Heart left ventricle (tissue), 16 donors: ENCODE measurements at places on chromosomes 1 and 21. TPM values are rescaled to one million over a fixed set of nuclear protein-coding genes. Genes with fewer than 3 reads are reported as not detected.

GRCh38 chr1:32798191-32798590 is 19.0 kb downstream of the YARS1 start:
- no peak for DNase-seq
- no peaks in the 10 kb centered on the region for H3K4me1 ChIP-seq
- peaks cover 81% of the 10 kb centered on the region for H3K36me3 ChIP-seq
- no peak overlapping the region for H3K27ac ChIP-seq
- no peaks in the 10 kb centered on the region for H3K27me3 ChIP-seq

DNA sequence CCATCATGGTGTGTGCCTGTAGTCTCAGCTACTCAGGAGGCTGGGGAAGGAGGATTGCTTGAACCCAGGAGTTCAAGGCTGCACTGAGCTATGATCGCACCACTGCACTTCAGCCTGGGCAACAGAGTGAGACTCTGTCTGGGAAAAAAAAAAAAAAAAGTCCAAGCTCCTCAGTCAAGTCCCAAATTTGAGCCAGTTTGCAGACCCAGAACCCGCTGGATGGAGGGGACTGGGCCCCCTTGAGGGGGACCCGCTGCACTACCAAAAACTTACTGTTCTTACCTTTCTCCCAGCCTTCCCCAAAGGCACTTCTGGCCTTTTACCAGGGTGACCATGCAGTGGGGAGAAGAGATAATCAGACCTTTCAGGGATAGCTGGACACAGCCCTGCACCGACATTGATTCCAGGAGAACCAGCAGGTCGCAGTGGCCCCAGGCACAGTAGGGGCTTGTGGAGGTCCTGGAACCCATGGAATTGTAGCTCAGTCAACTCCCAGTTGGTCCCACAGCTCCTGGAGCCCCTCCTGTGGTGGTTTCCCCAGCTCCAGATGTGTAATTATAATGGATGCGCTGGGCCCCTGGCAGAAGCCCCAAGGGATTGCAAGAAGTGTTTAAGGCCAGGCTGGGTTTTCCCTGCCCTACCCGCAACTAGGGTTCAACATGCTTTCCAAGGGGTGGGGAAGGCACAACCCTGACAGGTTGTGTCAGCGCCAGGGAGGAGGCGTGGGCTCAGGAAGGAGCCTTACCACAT is 4.1 kb upstream of the WNT9A start:
- DNase-seq = no peak
- H3K4me1 ChIP-seq = peaks cover 12% of the 10 kb centered on the region
- H3K27ac ChIP-seq = no peak overlapping the region
- H3K36me3 ChIP-seq = no peaks in the 10 kb centered on the region

Gene DNAJC28
- polyA plus RNA-seq = 3.1 TPM

DNA sequence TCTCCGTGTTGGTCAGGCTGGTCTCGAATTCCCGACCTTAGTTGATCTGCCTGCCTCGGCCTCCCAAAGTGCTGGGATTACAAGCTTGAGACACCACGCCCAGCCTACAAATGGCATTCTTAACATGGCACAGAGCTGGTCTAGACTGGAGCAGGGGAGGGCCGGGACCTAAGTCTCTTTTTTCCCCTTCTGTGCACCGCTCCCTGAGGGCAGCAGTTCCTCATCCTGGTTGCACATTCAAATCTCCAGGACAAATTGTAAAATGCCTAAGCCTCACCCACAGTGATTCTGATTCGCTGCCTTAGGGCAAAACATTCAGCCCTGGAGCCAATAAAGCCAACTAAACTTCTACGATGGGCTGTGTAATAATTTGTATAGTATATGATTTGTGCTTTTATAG is 10.1 kb upstream of the AVPR1B start:
- H3K27ac ChIP-seq = no peak overlapping the region
- DNase-seq = no peak
- H3K36me3 ChIP-seq = no peaks in the 10 kb centered on the region
- no peaks in the 10 kb centered on the region for H3K27me3 ChIP-seq

GRCh38 chr1:103110701-103111100 is 2.4 kb upstream of the COL11A1 start:
- no peaks in the 10 kb centered on the region for H3K27me3 ChIP-seq
- H3K4me3 ChIP-seq = no peak overlapping the region
- no peaks in the 10 kb centered on the region for H3K36me3 ChIP-seq
- H3K27ac ChIP-seq = no peak overlapping the region
- DNase-seq = no peak
- peaks cover 6% of the 10 kb centered on the region for H3K4me1 ChIP-seq

- DNase-seq = no peak
- H3K36me3 ChIP-seq = no peaks in the 10 kb centered on the region
- H3K27me3 ChIP-seq = no peaks in the 10 kb centered on the region
- peak overlapping the region; percentile 93 for H3K27ac ChIP-seq
- H3K4me1 ChIP-seq = peaks cover 26% of the 10 kb centered on the region
- H3K4me3 ChIP-seq = no peak overlapping the region
Measured at GRCh38 chr1:248860007-248860406, 1.1 kb upstream of the ZNF692 start.
